SK-N-MC (cell line): ENCODE measurements at places on chromosomes 4 and X.

DNA sequence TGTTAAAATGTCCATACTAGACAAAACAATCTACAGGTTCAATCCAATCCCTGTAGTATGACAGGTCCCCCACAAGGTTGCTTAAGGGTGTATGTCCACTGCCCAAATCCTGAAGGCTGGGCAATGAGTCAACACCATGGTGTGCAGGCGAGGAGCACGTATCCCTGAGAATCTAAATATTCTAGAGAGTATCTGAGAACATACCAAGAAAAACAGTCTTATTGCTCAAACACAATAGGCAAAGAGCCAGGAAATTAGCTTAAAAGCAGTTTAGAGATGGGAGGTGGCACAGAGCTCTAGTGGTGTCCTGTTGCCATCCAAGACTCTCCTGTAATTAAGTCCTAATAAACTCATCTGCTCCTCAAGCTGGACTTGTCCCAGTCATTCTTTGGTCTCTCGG, 37.0 kb downstream of the RCHY1 start:
- DNase-seq, result no peak

GRCh38 chrX:42944381-42944998, 166.5 kb upstream of the PPP1R2C start:
- no peak for DNase-seq

- no peak for DNase-seq
These were observed 759 bp downstream of the ZC4H2 start for GRCh38 chrX:64975491-64975890.

DNA sequence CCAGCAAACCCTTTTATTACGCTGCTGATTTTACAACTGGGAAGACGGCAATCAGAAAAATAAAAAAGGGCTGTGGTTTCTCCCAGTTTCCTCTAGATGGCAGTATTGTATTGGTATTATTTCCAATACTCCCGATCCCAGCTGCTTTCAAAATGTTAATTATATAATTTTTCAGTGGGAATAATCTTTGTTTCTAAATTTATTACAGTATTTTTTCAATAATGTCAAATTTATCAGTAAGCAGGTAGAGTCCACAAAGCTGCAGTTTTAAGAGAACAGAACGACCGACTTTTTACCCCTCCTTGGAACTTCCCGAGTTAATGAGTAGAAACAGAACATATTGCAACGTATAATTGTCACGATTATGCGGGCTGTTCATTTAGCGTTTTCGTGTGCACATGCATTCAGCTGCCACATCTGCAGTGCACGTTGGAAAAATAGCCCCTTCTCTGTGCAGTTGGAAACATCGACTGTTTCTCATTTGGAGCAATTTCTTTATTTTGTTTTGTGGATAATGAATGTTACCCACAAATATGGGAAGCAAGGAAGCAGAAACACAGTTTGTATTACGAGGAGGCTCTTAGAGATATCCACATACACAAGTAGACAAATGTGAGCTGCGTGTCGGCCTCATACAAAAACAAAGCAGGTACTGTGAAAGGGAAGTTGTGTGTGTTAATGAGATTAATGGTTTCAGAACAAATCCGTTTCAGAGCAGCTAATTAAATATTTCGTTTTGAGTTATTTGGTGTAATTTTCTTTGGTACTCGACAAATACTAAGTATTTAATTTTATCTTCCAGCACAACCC, 188.0 kb downstream of the STIM2 start:
- DNase-seq, result no peak

DNA sequence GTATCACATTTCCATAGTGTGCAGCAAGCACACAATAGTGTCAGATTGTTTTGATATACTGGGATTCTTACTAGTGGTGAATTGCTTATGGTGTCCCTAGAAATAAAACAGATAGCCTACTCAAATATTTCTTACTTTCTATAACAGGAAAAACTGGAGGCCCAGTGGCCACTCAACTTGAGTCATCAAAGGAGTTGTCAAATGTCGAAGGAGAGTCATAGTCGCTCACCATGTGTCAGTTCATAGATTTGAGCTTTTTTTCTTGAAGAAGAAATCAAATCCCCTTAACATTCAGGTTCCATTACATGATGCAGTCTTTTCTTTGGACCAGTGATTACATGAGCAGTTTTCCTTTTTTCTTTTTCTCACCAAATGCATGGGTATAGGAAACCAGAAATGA, 1271.0 kb downstream of the RAPGEF2 start:
- no peak for DNase-seq
